ENCODE measurements at places on chromosomes 3 and 15.

DNA sequence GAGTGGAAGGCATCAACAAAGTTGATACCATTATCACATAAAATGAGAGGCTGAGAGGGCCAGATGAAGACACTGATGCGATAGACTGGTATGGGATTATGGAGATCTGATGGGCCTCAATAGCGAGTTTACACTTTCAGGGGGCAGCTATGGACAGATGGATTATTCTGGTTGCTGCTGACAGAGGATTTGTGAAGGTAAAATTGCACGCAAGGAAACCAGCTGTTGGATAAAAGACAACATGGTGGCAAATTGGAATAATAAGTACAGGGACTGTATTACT, 203.9 kb downstream of the MBNL1 start:
- no peak for DNase-seq

- DNase-seq: no peak
These were observed 1102.2 kb downstream of the IGSF11 start for GRCh38 chr3:117932441-117932840.

- DNase-seq: no peak
These were observed 218.8 kb downstream of the UBE2E2 start for GRCh38 chr3:23421811-23422516.

DNA sequence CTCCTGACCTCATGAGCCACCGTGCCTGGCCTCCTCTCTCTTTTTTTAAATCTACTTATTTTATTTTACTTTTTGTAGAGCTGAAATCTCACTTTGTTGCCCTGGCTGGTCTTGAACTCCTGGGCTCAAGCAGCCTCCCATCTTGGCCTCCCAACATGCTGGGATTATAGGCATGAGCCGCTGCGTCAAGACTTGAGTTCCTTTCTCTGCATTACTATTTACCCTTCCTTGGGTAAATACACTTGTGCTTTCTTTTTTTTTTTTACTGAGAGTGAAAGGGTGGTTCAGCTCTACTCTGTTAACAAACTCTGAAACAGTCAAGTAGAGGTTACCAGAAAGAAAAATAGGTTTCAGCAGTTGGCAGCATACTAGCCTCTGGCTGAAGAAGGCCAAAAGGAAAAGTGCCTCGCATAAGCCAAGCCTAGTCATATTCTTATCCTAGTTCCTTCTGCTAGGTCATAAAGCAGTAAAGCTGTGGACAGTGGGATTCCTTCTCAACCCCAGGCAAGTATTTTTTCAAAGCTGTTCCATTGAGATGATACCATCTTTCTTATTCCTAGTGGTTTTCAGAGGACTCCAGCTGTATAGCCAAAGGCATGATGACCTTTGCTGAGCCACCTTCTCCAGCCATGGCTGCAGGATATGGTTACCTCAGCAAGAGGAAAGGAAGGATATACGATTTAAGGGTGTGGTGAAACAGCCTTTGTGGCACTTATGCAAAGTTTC, 135.1 kb downstream of the RBPMS2 start:
- DNase-seq: no peak

DNA sequence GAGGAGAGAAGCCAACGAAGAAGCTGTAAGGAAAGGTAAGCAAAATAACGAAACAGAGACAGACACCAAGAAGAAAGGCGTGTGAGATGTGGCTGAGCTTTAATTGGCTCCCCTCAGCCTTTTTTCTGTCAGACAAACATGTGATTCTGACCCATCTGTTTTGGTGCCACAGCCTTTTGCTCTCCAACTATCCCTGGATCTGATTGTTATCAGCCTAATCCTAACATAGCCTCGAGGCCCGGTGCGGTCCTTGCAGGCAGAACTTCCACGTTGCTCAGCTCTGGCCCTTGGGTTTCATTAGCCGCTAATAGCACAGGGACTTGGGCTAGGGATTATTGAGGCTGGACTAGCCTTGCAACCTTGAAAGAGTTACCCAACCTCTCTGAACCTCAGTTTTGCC, 57.9 kb upstream of the CACNA2D3 start:
- no peak for DNase-seq

- DNase-seq: no peak
These were observed 25.3 kb downstream of the PTPN23 start for GRCh38 chr3:47405820-47406761.

DNA sequence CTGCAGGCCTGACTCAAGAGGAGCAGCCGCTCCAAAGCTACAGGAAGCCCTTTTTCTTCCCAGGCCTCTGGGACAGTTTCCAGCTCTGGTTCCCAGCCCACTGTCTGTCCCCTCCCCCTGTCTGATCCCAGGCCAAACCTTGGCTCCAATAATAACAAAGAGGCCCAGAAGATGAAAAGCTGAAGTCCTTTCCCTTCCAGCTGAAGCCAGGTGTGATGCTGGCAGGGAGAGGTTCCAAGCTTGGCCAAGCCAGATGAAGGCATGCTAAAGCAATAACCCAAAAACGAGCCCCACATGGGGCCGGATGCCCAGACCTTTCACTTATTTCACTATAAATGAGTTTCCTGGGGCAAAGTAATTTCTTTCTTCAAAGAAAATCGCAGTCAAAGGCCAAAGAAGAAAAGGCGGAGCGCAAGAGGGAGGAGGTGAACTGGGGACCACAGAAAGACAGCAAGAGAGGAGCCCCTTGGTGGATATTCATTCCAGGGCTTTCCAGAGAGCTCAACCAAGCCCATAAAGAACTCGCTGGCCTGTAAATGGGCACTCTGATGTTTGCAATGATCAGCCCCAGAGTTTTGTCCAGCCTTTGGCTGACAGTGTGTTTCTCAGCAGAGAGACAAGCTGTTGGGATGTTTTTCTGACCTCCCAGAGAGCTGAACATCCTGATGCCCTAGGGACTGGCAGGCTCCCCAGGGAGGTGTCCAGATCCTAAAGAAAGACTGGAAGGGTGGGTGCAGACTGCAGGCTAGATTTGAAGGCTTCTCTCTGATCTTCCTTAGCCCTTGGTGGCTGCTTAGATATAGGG, 157.6 kb downstream of the UACA start:
- DNase-seq: no peak

DNA sequence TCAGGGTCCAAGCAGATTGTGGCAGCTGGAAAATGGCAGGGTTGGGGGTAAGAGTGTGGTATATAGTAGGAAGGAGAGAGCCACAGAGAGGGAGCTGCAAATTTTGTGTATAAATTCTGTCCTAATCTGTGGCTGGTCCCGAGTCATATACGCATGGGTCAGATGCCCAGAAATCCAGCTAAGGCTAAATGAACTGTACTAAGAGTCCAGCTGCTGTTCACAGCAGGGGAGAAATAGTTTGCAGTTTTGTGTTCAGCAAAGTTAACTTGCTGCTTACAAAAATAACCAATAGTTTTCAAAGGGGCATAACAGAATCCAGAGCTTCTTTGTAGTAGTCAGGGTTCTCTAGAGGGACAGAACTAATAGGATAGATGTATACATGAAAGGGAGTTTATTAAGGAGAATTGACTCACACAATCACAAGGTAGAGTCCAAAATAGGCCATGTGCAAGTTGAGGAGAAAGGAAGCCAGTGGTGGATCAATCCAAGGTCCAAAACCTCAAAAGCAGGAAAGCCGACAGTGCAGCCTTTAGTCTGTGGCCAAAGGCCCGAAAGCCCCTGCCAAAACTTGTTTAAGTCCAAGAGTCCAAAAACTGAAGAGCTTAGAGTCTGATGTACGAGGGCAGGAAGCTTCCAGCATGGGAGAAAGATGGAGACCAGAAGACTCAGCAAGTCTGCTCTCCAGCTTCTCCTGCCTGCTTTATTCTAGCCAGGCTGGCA, 146.1 kb upstream of the KBTBD8 start:
- DNase-seq: no peak

- DNase-seq: no peak
These were observed 173.9 kb upstream of the ICE2 start for GRCh38 chr15:60652870-60653269.

- peak; percentile 52 for DNase-seq
These were observed 61.3 kb upstream of the ACKR4 start for GRCh38 chr3:132535575-132536441.

- no peak for DNase-seq
These were observed 5.5 kb upstream of the FAM174B start for GRCh38 chr15:92661069-92661468.

GRCh38 chr15:57462381-57462780, 86.1 kb downstream of the CGNL1 start:
- DNase-seq: no peak

DNA sequence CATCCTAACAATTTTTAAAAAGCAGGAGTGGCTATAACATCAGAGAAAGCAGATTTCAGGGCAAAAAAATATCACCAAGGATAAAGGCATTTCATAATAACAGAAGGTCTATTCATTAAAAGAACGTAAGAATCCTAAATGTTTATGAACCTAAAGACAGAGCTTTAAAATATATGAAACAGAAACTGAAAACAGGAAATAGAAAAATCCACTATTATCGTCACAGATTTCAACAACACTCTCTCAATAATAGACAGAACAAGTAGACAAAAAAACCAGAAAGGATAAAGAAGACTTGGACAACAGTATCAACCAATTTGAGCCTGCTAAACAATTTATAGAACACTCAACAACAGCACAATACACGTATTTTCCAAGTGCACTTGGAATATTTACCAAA, 71.4 kb downstream of the FBXL22 start:
- no peak for DNase-seq

- DNase-seq: no peak
These were observed 214.6 kb downstream of the SLCO3A1 start for GRCh38 chr15:92068121-92068520.

GRCh38 chr3:130465521-130465920, 51.5 kb upstream of the COL6A6 start:
- DNase-seq: no peak

DNA sequence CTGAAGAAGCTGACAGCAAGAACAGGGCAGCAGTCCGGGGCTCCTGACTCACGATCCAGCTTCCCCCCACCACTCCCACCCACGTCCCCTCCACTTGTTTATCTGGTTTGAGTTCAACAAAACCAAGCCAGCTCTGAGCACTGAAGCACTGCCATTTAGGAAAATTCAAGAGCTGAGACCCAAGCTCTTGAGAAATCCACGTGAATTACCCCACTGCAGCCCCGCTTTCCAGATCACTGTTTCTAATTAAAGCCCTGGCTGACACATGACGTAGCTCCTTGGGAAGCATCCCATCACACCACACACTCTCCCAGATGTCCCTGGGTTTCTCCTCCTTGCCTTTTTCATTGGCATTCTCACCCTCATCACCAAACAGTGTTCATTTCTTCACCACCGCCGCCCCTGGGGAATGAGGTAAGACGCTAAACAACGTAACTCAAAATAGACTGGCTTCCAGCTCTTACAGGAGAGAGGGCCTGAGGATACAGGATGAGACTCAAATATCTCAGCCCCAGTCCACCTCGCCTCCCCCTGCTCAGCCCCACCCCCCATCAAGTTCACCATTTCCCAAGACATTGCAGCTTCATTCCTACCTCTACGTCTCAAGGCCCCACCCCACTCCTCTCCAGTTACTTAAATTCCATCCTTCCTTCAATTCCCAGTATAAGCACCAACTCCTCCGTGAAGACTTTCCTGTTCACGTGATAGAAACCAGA, 95.4 kb downstream of the SRGAP3 start:
- DNase-seq: no peak

DNA sequence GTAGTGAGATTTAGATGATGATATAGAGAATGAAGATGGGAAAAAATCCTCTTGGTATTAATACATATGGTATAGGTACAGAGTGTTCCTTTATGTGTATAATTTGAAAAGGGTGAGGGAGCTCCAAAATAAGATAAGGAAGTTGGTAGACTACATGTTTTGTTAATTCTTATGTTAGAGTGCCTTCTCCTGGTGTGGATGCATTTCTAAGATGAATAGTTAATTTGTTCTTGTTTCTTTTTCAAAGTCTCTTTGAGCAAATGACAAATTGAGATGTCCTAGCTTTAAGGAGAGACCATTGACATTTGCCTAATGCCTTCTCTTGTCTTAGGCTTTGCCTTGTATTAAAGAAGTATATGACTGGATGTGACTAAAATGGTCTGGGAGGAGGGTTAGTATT, 34.1 kb downstream of the AKAP13 start:
- no peak for DNase-seq

DNA sequence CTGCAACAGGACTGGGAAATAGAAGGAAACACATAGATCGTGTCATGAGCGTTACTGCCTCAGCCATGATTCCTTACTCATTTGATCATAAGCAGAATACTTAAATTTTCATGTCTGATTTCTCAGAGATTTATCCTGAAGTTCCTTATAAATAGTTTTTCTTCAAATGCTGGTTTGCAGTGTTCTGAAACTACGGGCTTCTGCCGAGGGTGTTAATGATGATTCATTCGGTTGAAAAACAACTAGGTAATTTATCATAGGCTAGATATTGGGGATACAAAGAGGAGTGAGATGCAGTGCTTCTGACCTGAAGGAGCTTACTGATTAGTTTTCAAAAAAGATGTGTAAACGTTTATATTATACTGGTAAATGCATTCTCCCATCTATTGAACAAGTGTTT, 428.9 kb downstream of the NLGN1 start:
- no peak for DNase-seq

GRCh38 chr3:1082108-1082507, 10.7 kb upstream of the CNTN6 start:
- peak; percentile 10 for DNase-seq

All from SHP77 treated with DMSO at 0.1 percent for 48 hours (cell line).